ENCODE measurements at places on chromosomes 13 and 19.

- DNase-seq, result no peak
Observed at GRCh38 chr13:108984251-108984920, 355.0 kb downstream of the MYO16 start.

GRCh38 chr13:29924482-29925350 lies 74.3 kb upstream of the UBL3 start:
- DNase-seq, result no peak

- DNase-seq, result no peak
Observed at GRCh38 chr19:17394891-17395415, 957 bp upstream of the CCDC194 start.

DNA sequence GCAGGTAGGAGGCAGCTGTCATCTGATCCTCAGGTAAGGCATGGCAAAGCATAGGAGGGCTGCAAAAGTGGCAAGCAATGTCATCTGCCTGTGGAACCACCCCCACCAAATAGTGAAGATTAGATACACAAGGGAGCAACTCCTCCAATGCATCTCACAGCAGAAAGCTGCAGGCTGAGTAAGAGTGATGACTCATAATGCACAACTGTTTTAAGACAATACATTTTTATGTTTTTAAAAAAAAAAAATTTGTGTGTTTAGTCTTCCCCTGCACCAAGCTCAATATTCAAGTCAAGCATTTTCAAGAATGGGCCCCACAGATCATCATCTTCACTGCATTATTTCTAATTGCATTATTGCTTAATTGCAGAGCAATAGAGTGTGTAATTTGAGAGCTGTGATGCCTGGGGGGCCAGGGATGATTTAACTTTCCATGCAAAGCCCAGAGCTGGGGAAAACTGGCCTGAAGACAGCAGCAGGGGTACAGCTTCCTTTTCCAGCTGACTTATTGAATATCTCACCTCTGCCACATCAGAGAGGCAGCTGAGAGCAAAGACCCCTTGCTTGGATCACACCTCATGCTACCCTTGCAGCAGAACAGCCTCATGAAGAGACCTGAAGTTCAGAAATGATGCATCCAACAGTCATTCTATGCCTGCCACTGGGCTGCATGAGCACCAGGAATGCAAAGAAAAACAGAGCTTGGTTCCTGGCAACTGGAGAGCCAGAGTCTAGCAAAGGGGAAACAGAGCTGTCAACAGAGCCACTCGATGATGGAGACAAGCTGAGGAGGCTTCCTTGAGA lies 22.7 kb upstream of the POP4 start:
- no peak for DNase-seq

- no peak for DNase-seq
Observed at GRCh38 chr19:32322541-32322940, 22.9 kb upstream of the ZNF507 start.

- no peak for DNase-seq
Observed at GRCh38 chr19:11483366-11484111, 2.7 kb upstream of the ELAVL3 start.

DNA sequence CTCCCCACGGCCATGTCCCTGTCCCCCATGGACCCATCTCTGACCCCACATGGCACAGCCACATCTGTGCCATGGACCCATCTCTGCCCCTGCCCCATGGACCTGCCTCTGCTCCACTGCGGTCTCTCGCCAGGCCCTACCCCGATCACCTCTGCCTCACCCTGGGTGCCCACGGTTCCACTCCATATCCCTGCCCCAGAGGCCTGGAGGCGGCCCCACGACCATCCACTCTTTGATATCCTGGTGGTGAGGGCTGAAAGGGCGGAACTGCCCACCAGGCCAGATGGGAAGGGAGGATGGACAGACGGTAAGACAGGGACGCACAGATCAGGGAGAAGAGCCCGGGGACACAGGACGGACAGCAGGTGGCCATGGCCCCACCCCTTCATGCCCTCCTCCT lies 327 bp downstream of the PTGER1 start:
- DNase-seq, result no peak

DNA sequence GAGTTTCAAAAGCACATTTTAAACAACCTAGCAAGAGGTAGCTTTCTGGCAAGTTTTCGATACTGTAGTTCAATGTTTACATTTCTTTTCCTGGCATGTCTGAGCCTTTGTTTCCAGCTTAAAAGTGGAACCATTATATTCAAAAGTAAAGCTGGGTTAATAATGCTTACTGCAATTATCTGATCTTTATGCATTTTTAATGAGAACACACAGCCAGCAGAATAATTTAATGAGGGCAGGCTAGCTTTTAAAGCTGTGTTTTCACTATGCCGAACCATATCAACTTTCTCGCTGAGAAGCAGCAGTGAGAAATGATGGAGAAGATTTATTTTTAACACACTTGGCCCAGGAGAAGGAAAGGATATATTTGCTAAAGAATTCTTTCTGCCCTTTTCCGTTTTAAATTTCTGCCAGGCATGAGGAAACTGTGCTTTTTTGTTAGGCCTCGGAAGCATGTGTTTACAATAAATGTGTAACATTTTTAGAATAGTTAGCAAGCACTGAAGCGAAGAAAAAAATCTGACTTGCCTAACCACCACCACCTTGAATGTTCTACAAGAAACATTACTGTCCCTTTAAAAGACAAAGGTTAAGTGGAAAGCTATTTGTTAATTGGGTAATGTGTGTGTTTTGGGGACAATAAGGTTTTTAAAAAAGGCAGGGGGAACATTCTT lies 1.0 kb downstream of the MBNL2 start:
- DNase-seq, result no peak

GRCh38 chr13:18959996-18960395 lies 221.6 kb downstream of the TUBA3C start:
- no peak for DNase-seq

DNA sequence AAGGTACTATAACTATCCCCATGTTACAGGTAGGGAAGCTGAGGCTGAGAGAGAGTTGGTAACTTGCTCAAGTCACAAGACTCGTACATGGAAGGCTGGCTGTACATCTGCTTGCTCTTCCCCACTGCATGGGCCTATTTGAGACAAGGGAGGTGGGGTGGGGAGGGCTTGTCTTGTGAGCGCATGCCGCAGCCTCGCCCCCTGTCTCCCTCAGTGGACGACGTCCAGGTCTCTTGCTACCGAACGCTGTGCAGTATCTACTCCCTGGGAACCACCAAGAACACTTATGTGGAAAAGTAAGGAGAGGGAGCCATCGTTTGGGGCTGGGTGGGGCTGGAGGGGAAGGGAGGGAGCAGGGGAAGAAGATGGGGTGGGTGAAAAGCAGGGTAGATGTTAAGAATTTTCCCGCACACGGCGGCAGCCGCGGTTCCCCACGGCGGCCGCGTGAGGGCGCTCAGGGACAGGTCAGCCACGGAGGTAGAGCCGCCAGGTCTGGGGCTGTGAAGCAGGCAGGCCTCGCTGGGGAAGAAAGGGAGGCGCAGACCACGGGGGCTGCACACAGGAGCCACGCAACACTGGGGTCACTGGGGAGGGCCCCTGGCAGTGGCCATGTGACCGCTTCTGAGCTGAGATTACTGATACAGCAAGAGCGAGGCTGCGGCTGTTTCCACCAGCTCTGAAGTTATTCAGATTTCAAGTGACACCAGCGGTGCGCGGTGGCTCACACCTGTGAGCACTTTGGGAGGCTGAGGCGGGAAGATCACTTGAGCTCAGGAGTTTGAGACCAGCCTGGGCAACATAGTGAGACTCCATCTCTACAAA lies 81.5 kb downstream of the RYR1 start:
- no peak for DNase-seq

GRCh38 chr13:93286047-93286446 lies 59.4 kb downstream of the GPC6 start:
- DNase-seq, result no peak

DNA sequence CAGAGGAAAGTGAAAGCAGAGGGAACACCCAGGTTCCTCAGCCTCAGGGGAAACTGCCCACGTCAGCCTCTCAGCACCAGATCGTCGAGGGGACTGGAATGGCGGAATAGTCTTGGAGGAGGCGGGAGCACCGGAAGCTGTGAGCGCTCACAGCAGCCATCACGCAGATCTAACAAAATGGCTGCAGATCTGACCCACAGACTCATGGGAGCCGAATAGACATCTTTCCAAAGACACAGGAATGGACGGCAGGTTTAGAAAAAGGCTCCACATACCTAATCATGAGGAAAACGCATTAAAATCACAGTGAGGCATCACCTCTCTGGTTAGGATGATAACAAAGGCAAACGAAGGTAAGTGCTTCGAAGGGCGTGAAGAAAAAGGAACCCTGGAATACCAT lies 11.8 kb upstream of the LILRA2 start:
- DNase-seq, result no peak
